ENCODE measurements at places on chromosomes 12 and 14.

- no peak overlapping the region for H3K27ac ChIP-seq
- H3K36me3 ChIP-seq = no peaks in the 10 kb centered on the region
- no peak for DNase-seq
- no peaks in the 10 kb centered on the region for H3K27me3 ChIP-seq
Measured at GRCh38 chr14:41062826-41063225, 543.9 kb upstream of the LRFN5 start.

- no peaks in the 10 kb centered on the region for H3K36me3 ChIP-seq
- peaks cover 32% of the 10 kb centered on the region for H3K27me3 ChIP-seq
- no peak overlapping the region for H3K27ac ChIP-seq
- no peak for DNase-seq
- H3K4me3 ChIP-seq = no peak overlapping the region
Measured at GRCh38 chr12:64800640-64801039, 23.8 kb upstream of the TBC1D30 start.

DNA sequence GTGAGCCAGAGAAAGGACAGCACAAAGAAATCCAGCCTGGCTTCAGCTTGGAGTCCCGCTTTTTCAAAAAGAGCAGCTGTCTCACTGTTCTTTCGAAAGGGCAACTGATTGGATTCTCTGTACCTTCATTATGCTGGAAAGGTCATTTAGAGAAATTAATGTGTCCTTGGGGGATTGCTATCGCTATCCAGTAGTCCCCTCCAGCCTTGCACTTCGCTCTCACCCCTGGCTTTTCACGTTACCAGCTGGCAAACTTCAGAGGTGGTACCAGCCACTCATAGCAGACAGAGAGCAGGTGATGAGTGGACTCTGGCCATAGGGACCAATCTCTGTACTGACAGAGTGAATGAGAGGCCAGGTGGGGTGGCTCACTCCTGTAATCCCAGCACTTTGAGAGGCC, 11.8 kb upstream of the NUAK1 start:
- no peak for DNase-seq
- H3K27ac ChIP-seq = no peak overlapping the region
- H3K4me1 ChIP-seq = no peaks in the 10 kb centered on the region
- H3K4me3 ChIP-seq = no peak overlapping the region

DNA sequence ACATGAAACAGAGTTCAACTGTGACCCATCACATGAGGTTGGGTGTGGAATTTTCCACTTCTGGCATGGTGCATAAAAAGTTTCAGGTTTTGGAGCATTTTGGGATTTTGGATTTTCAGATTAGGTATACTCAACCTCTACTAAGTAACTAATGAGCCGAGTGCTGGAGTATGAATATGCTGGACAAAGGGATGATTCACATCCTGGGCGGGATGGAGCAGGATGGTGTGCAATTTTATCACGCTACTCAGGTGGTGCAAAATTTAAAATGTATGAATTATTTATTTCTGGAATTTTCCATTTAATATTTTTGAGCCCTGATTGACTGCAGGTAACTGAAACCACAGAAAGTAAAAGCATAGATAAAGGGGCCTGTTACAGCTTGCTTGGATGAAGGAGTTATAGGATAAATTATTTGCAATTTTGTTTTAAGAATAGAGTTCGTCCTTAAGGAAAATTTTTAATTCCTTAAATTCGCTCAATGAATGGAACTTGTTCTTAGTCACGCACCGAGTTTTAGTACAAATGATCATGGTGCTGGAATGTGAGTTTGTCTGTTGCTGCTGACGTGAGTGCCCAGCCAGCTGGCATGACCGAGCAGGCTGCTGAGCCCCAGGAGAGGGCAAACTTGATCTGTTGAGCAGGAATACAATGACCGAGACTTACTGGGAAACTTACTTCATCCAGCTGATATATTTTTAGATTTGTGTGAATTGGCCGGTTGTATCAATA, 176.3 kb downstream of the ESR2 start:
- H3K4me3 ChIP-seq = no peak overlapping the region
- no peak for DNase-seq
- no peaks in the 10 kb centered on the region for H3K4me1 ChIP-seq
- H3K27me3 ChIP-seq = no peaks in the 10 kb centered on the region
- H3K27ac ChIP-seq = no peak overlapping the region

DNA sequence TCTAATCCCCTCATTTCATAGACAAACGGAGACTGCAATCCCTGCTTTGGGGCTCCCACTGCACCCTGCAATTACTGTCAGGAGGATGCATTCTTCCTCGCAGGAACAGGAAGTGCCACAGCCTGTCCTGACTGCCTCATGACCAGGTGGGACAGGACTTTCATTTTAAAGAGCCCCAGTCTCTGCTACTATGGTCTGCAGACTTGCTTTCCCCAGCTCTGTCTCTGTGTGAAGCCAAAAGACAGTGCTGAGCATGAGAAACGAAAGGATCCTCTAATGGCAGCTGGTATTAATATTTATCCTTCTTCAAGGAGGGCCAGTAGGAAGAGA, 60.0 kb upstream of the PNMA1 start:
- peak overlapping the region; percentile 57 for H3K27ac ChIP-seq
- DNase-seq = no peak
- H3K4me1 ChIP-seq = peaks cover 73% of the 10 kb centered on the region
- H3K36me3 ChIP-seq = peaks cover 16% of the 10 kb centered on the region

GRCh38 chr14:96796851-96797581, at the start of gene VRK1:
Gene VRK1 (plus strand): TSS chr14:96797382. CDS start chr14:96833472, 36,090 bp downstream.
- peak; percentile 95 for DNase-seq
- peaks cover 22% of the 10 kb centered on the region for H3K4me1 ChIP-seq
- H3K27me3 ChIP-seq = peaks cover 3% of the 10 kb centered on the region
- peaks cover 11% of the 10 kb centered on the region for H3K36me3 ChIP-seq
- peak within 1 kb of the TSS; percentile 93 for H3K4me3 ChIP-seq

GRCh38 chr12:16506394-16506793, 99.6 kb downstream of the LMO3 start:
- no peak for DNase-seq
- H3K27me3 ChIP-seq = no peaks in the 10 kb centered on the region
- no peaks in the 10 kb centered on the region for H3K4me1 ChIP-seq

GRCh38 chr12:51950682-51951198, 759 bp upstream of the ACVR1B start:
- H3K36me3 ChIP-seq = no peaks in the 10 kb centered on the region
- DNase-seq = no peak
- peak overlapping the region; percentile 73 for H3K27ac ChIP-seq
- H3K4me1 ChIP-seq = peaks cover 36% of the 10 kb centered on the region

- no peaks in the 10 kb centered on the region for H3K36me3 ChIP-seq
- no peaks in the 10 kb centered on the region for H3K4me1 ChIP-seq
- no peak for DNase-seq
Measured at GRCh38 chr12:20585913-20586312, 109.2 kb upstream of the SLCO1C1 start.

- no peaks in the 10 kb centered on the region for H3K36me3 ChIP-seq
- peaks cover 79% of the 10 kb centered on the region for H3K27me3 ChIP-seq
- H3K27ac ChIP-seq = no peak overlapping the region
- DNase-seq = no peak
- peaks cover 5% of the 10 kb centered on the region for H3K4me1 ChIP-seq
- H3K4me3 ChIP-seq = peak overlapping the region; percentile 0
Measured at GRCh38 chr12:49960474-49961110, 1.1 kb upstream of the AQP5 start.

DNA sequence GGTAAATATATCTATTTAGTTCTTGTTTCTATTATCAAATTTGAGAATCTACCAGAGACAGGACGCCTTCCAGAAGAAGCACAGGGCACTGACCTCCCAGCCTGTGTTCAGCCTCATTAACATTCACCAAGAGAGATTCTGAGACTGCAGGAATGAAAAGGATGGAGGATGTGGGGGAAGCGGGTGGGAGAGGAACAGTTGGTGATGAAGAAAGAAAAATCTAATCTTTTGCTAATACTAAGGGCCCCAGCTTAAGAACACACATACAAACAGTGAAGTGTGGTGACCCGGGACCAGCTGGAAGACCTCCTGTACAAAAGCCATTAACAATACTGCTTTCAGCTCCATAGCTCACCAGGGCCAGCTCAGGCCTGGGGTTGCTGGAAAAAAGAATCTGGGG, 160.5 kb downstream of the NUAK1 start:
- no peak overlapping the region for H3K4me3 ChIP-seq
- DNase-seq = no peak
- H3K4me1 ChIP-seq = no peaks in the 10 kb centered on the region

Measured in activated naive CD8-positive, alpha-beta T cell treated with anti-CD3 and anti-CD28 coated beads for 36 hours (primary cell).